Regular cardiac myocyte (primary cell): ENCODE measurements at places on chromosomes 5 and 9. TPM values are rescaled to one million over a fixed set of nuclear protein-coding genes. Genes with fewer than 3 reads are reported as not detected.

Gene AK8
- total RNA-seq, result under 0.01 and 0.19 TPM in 2 replicates

Gene HINT1
- 127 and 157 TPM in 2 replicates for total RNA-seq

Gene ZDHHC11
- 0.77 and 1.7 TPM in 2 replicates for total RNA-seq

Gene STKLD1
- total RNA-seq, result 0.19 and 0.85 TPM in 2 replicates

Gene SGCD
- total RNA-seq, result 0.77 and 0.85 TPM in 2 replicates

Gene RANBP17
- total RNA-seq, result 11.9 and 18.3 TPM in 2 replicates

Gene KCNIP1
- total RNA-seq, result 0.19 TPM in 1 of 2 replicates, not detected in the other

Gene C9orf50
- total RNA-seq, result 0.28 TPM in 1 of 2 replicates, not detected in the other

Gene SLC6A3
- not detected in 2 replicates for total RNA-seq

Gene GGTA1
- total RNA-seq, result not detected in 2 replicates
